ENCODE measurements at places on chromosomes 7 and 10.

DNA sequence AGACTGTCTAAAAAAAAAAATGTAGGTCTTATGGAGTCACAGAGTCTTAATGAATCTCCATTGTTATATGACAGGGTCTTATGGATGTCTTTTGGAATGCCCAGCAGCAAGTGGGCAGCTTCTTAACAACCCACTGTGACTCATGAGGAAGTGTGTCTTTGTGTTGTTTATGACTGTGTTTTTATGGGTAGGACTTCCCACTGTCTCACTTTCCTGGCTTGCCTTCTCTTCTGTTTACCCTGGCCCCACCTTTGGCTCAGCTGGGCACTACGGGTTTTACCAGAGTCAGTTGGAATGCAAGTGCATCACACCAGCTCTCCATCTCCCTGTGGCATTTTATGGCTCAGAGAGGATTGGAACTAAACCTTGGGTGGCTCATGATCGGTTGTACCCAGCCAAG lies 580.5 kb downstream of the AUTS2 start:
- no peak for DNase-seq

DNA sequence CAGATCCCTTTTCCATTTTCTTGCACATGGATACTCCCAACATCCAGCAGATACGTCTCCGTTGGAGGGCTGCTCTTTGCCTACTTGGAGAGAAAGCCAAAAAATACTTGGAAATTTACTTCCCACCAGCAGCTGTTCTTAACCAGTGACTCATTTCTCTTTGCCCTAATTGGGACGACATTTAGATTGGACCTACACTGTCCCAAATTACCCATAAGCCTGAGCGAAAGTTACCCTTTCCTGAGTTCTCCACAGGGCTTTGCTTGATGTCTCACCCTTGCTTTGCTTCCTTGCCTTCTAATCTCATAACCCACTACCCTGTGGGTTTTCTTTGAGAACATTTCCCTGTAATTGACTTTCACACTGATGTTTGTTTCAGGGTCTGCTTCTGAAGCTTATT lies 48.1 kb downstream of the SAMD8 start:
- DNase-seq: no peak

GRCh38 chr7:151705636-151706276 lies 171.2 kb downstream of the PRKAG2 start:
- DNase-seq: no peak

GRCh38 chr10:52424341-52424740 lies 110.3 kb downstream of the DKK1 start:
- no peak for DNase-seq

GRCh38 chr7:111864291-111864976 lies 302.1 kb upstream of the IMMP2L start:
- DNase-seq: no peak

DNA sequence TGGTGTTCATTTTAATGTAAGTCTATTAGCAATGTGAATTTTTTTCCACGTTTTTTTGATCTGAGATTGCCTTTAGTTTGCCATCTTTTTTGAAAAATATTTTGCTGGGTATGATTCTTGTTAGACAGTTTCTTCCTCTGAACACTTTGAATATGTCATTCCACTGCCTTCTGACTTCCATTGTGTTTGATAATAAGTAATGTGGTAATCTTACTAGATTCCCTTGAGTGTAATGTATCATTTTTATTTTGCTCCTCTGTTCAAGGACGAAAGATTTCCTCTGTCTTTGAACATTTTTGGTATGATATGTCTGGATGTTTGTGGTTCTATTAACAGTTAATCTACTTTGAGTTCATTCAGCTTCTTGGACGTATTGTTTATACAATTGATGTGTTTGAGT lies 371.4 kb downstream of the SUGCT start:
- DNase-seq: no peak

GRCh38 chr10:9505546-9505945 lies 1451.1 kb downstream of the GATA3 start:
- no peak for DNase-seq

DNA sequence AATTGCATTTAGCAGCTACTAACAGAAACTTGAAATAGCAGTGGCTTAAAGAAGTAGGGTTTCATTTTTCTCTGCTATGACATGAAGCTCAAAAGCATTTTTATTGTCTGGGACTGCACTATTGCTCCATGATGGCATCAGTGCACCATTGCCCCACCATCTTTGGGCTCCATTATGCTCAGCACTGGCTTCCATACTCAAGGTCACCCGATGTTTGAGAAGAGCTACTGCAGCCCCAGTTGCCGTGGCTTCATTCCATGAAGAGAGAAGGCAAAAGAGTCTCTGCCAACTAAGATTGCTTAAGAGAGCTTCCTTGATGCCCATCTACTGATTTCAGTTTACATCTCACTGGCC lies 192.2 kb upstream of the LRGUK start:
- no peak for DNase-seq

DNA sequence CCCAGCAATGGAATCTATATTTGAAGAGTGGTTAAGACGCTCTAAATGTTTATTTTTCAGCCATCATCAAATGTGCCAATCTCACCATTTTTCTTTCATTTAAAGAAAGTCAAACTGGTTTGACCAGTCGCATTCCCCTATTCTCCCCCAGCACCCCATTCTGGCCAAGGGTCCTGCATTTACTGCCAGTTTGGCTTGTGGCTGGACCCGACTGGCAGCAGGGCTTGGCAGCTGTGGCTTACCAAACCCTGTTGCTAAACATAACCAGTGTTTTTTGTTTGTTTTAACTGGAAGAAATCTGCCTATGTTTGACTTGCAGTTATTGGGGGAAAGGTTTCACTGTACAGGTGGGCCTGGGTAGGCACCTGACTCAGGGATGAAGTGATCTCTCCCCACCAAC lies 116.3 kb downstream of the CYP26A1 start:
- no peak for DNase-seq

DNA sequence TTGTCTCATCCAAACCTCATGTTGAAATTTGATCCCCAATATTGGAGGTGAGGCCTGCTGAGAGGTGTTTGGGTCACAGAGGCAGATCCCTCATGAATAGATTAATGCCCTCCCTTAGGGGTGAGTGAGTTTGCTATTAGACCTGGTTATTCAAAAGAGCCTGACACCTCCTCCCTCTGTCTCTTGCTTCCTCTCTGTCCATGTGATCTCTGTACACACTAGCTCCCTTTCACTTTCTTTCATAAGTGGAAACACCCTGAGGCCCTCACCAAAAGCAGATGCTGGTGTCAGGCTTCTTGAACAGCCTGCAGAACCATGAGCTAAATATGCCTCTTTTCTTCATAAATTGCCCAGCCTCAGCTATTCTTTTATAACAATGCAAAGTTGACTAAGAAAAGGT lies 447.1 kb downstream of the MDFIC start:
- no peak for DNase-seq

GRCh38 chr7:1323178-1324027 lies 90.7 kb downstream of the UNCX start:
- DNase-seq: no peak

DNA sequence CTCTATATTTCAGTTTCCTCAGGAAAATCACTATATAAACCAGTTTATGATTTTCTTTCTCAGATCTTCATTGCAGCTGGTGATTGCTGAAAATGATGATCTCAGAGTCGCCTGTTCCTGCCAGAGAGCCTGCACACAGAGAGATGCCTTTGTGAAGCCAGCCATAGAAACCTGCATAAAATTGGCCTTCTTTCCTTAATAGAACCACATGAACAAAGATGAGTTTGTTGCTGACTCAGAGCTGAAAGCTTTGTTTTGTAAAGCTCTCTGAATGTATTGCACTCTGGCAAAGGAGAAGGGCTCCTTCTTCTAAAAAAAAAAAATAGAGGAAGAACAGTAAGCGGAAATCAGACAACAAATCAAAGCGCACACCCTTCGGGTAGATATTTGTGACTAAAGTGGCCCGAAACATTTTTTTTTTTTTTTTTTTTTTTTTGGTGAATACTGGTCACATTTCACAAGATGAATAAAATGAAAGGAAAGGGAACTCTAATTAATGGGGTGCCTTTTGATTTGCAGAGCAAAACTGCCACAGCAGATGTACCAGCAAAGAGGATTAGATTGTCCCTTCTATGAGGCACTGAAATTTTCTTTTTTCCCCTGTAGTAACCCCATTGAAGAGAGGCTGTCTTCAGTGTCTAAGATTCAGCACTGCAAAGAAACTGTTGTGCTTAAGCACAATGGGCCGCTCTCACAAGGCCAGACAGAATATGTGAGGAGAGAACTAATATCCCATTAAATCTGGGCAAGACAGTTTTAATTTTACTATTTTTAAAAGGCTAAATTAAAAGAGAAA lies 75.1 kb upstream of the PTPRZ1 start:
- no peak for DNase-seq
